ENCODE measurements at places on chromosomes 5 and 9.

GRCh38 chr5:126354858-126355731 lies 68.1 kb upstream of the GRAMD2B start:
- no peak for DNase-seq

DNA sequence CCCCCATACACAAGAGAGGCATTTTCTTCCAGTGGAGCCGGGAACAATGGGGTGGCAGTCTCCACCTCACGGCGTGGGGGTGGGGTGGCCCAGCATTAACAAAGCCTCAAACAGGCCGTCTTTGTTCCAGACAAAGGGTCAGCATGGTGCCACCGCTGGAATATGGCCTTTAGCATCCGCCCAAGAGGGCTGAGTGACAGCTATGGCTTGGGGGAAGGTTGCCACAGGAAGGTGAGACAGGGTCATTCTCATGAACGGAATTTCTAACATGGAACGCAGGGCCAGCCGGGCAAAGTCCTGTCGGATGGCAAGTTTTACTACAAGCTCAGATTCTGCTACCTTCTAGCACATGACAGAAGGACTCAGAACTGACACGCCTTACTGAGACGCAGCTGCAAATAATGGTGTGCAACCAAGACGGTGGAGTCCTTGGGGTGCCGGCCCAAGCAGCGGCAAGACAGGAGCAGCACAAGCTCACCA lies 64.0 kb downstream of the OTULIN start:
- no peak for DNase-seq

DNA sequence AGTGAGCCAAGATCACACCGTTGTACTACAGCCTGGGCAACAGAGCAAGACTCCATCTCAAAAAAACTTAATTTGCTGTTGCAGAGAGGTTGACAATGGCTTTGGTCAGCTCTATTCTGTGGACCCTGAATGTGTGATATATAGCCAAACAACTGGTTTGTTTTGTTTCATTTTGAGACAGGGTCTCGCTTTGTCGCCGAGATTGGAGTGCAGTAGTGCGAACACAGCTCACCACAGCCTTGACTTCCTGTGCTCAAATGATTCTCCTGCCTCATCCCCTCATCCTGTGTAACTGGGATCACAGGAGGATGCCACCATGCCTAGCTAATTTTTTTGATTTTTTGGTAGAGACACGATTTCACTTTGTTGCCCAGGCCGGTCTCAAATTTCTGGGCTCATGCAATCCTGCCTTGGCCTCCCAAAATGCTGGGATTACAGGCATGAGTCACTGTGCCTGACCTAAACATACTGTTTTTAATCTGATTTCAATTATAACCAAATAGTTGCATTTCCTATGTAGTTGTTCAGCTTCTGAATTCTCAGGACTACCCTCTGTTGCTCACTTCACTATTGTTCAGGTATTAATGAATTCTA lies 9.8 kb downstream of the RNF183 start:
- no peak for DNase-seq

GRCh38 chr5:150511578-150512367 lies 3.8 kb downstream of the NDST1 start:
- no peak for DNase-seq

GRCh38 chr5:62596096-62596495 lies 17.5 kb downstream of the LRRC70 start:
- DNase-seq, result no peak

DNA sequence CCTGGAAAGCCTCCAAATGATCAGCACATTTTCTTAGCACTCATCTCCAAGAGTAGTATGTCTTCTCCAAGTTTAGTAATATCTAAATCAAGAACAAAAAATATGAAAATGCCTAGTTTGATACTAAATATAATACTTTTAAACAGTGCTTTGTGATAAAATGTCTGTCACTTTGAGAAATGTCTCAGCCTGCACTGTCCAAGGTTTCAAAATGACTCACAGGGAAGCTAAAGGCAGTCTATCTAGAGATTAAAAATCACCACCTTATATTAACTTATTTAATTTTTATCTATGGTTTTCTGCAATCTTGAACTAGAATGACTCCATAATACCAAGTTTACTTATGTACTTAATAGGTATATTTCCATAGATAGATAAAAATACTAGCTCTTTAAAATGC lies 633.0 kb upstream of the C9orf72 start:
- DNase-seq, result no peak

- no peak for DNase-seq
These were observed 265.7 kb upstream of the EDIL3 start for GRCh38 chr5:84650429-84650828.

DNA sequence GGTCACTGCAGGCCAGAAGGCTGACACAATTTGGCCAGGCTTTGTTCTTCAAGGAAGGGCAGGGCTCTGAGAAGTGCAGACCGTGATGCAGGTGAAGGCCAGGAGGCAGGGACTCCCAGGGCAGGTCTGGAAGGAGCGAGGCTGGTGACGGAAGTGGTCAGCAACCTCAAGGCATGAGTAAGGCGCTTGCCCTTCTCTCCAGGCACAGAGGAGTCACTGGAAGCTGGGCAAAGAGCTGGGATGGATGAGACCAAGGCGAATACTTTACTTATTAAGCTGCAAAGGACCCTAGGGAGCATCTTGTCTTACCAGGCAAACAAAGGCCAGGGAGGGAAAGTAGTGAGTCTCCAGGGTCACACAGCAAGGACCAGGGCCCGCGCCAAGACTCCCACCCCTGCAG lies 18.6 kb downstream of the IRF1 start:
- no peak for DNase-seq

- DNase-seq, result no peak
These were observed 153.8 kb downstream of the ARL15 start for GRCh38 chr5:54156577-54156976.

DNA sequence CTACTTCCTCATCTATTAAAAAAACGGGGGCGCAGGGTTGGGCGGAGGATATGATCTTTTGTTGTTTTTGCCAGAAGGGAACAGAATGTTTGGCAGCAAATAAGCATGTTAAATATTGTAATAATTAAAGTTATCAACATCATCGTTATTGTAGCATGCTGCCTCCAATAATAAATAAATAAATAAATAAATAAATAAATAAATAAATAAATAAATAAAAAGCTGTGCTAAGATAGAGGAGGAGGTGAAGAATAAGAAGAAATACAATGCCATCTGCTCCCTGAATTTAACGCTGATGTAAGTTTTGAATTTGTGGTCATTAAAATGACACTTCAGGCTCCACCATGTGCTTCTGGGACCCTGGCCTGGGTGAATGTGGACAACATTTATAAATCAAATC lies 508.0 kb upstream of the TNC start:
- DNase-seq, result no peak

GRCh38 chr5:3167473-3167872 lies 416.0 kb upstream of the IRX2 start:
- no peak for DNase-seq

DNA sequence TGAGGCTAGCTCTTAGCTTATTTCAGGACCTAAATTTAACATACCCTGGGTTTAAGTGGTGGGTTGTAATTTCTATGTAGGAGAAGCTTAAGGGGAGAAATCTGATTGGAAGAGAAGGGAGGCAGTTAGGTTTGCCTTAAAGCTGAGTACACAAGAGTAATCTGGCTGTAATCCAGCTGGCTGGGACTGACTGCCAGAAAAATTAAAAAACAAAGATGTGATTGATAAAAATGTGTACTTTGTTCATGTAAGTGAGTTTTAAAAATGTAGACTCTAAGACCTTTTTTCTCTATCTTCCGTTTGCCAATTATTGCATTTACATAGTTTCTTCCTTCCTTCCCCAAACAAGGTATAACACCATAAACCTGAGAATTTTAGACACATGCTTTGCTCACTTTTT lies 17.5 kb upstream of the MSMP start:
- no peak for DNase-seq

- no peak for DNase-seq
These were observed 69.8 kb downstream of the YIPF5 start for GRCh38 chr5:144100702-144101101.

DNA sequence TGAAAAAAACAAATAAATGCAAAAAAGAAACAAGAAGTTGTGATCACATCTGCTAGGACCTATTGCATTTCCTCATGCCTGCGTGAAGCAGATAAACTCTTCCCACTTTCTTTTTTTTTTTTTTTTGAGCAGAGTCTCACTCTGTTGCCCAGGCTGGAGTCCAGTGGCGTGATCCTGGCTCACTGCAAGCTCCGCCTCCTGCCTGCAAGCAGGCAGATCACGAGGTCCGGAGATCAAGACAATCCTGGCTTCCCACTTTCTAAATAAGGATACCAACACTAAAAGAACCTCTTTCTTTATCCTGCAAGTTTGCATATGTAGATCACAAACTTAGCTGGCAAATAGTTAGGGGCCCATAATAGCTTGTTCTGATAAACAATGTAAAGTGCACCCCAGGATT lies 128.6 kb downstream of the ASTN2 start:
- no peak for DNase-seq

DNA sequence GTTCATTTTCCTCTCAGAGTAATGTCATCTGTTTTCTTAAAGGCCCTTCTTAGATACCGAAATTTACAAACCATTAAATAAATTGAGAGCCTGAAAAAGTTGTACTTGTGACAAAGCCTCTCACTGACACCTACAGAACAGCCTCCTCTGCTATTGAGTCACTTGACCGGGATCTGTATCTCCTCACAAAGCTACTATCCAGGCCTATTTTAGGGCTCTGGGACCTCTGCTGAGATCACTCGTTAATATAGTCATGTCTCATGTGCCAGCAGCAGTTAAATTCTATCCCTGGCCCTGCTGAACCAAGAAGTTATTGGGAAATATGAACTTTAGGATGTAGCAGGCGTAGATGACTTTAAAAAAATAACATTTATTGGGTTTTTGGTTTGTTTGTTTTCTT lies 31.1 kb downstream of the FBXO38 start:
- DNase-seq, result no peak

- no peak for DNase-seq
These were observed 48.0 kb downstream of the DPYSL3 start for GRCh38 chr5:147461915-147462314.

DNA sequence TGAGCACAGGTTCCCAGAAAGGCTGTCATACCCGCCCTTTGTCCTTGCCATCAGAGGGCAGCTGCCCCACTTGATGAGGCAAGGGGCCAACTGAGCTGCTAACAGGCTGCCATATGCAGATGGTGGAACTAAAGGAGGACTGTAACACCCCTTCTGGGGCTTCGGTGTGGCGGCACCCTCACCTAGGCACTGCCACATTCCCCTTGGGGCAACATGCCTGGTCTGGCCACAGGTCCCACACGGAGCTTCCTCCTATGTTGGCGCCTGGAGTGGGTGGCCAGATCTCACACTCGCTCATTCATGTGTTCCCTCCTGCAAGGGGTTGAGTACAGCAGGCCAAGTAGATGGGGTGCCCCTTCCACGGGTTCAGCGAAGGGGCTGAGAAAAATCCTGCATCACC lies 777.4 kb upstream of the CHD1 start:
- DNase-seq, result no peak

DNA sequence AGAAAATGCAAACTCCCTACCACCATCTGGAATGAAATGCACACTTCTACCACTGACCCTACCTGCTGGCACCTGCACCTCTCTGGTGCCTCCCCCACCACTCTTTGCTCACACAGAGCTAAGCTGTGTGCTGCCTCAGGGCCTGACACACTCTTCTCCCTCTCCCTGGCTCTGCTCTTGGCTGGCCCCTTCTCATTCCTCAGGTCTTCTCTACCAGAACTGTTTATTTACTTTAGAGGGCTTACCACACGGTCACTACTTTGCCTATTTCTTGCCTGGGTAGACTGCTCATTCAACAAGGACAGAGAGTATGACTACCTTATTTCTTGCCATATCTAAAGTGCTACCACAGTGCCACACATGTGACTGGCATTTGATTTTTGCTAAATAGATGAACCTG lies 3.3 kb downstream of the REEP5 start:
- no peak for DNase-seq

DNA sequence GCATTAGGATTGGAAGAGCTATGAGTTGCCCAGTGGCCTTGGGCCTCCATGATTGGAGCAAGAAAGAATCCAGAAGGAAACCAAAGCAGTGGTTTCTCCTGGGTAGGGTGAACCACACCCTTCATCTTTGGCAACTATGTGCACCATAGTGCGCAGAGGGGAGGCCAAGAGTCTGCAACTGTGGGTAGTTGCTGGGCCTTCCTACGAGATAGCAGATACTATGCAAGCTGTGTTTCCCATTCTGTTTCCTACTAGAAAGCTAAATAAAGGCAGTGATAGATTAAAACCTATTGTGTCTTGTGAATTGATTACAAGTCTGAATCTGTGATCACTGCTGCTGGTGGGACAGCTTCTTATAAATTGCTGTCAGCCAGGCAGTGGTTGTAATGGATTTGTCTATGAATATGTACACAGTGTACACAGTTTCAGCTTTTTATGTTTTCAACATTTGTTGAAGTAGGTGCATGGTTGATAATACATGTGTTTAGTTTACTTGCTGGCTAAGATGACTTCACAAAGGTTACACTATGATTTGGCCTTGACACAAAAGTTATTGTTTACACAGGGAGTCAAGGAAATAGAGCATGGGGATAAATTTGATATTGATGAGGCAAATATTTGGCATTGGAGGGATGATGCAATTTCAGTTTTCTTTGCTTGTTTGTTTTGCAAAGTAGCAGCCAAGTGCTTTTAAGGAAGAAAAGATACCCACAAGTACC lies 23.7 kb upstream of the PDE8B start:
- no peak for DNase-seq

GRCh38 chr5:751496-751895 lies 33.0 kb downstream of the ZDHHC11B start:
- DNase-seq, result no peak

GRCh38 chr5:135223404-135223803 lies 175.6 kb downstream of the MACROH2A1 start:
- no peak for DNase-seq

- DNase-seq, result no peak
These were observed 96.2 kb downstream of the VCAN start for GRCh38 chr5:83567741-83568140.

DNA sequence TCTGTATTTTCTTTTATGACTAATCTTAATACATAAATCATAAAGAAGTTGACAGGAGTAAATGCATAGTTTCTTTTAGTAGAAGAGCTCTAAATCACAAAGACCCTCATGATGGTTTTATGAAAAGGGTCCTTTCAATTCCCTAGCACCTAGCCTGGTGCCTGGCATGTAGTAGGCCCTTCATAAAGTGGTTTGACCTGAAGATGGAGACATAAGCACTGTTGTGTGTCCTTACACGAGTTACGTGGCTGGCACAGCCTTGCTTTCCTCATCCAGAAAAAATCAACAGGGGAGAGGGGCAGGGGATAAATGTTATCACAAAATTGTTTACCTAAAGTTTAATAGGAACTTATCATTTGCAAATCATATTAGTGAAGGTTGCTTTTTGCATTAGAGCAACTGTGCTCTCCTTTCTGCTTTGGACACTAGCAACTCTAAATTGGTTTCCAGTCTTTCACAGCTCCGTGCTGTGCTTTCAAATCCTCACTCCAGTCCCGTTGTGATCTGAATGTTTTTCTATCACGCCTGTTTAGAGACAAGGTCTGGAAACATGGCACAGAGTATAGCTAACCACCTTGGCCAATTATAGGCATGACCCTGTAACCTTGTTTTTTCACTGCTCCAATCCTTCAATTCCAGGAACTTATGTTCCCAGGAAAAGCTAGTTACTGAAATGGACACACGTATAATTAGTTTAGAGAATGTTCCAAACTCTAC lies 55.7 kb downstream of the ARL15 start:
- no peak for DNase-seq
